ENCODE measurements at places on chromosomes 2 and 18. TPM values are rescaled to one million over a fixed set of nuclear protein-coding genes. Genes with fewer than 3 reads are reported as not detected.

- no peak for DNase-seq
Measured at GRCh38 chr2:55364189-55365055, 55.2 kb downstream of the CCDC88A start.

DNA sequence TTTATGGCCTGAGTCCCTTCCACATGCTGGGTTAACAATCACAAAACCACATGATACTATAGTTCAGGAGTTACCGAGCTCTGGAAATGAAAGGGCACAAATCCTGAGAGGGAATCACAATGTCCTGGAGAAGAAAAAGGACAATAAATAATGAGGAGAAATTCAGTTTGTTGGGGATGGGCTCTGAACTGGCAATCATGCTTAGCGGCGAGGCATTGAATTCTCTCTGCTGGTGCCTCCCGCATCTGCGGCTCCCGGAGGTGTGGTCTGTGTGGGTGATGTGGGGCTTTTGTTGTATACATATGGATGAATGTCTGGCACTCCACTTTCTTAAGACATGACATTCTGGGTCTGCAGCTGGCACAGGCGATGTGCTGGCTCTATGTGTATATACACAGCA, 46.1 kb downstream of the NRP2 start:
- no peak for DNase-seq

DNA sequence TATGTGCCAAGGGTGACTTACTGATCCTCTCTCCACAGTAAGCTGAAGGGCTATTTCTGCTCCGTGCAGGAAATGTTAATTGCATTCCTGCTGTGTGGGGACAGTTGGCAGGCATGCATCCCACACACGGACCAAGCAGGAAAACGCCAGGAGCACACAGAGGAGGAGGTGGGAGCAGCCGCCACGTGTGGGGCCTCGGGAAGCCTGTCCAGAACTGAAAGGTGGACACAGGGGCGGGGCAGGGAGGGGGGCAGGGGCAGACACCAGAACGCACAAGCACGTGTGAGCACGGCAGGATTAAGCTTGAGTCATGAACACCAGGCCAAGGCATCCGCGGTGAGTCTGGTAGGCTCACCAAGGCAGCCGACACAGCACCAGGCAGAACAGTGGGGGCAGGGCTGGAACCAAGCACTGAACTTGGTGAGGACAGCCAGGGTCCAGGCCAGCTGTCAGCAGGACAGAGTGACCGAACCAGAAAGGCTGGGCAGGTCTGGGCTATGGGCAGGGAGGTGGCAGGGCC, 177.1 kb downstream of the EIPR1 start:
- DNase-seq = peak; percentile 47

- no peak for DNase-seq
Measured at GRCh38 chr18:11548916-11549551, 60.4 kb upstream of the SLC35G4 start.

DNA sequence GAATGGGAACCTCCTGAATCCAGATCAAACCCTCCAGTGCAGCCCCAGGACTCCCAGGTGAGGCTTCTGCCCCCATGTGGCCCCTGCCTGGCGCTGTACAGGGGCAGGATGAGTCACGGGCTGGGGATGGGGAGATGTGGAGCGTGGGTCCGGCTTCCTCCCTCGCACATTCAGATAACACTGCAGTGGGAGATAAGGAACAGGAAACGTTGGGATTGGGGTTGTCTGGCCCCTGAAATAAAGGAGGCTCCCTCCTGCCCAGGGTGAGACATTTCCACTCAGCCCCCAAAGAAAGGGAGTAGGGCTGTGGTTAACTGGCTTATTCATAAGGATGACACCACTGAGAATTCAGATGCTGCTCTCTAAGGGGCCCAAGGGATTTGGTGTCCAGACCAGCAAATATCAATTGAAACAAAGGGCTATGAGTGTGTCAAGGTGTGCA, 30.7 kb downstream of the IGFBP5 start:
- no peak for DNase-seq

- DNase-seq = no peak
Measured at GRCh38 chr2:101346909-101347308, 38.4 kb upstream of the RNF149 start.

DNA sequence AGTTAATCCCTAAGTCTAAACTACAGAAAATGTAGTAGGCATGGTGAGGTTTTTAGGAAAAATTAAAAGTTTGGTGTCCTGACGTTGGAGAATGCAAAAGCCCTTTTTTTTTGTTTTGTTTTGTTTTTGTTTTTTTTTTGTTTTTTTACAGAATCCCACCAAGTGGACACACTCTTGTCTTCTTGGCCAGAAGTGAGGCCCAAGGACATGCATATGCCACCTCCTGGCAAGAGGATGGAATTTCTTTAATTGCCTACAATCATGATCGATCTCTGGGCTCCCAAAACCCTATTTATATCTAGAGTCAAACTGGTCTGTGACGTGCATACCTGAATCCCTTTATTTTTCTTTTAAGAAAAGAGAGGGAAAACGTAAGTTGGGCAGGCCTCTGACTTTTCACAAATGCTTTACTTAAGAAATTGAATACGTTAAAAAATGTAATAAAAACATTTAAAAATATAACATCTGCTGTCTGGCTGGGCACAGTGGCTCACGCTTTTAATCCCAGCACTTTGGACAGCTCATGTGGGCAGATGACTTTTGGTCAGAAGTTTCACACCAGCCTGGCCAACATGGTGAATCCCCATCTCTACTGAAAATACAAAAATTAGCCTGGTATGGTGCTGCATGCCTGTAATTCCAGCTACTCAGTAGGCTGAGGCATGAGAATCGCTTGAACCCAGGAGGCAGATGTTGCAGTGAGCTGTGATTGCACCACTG, 502.7 kb downstream of the CBLN2 start:
- no peak for DNase-seq

GRCh38 chr2:121591199-121591598, 58.1 kb downstream of the CLASP1 start:
- no peak for DNase-seq

DNA sequence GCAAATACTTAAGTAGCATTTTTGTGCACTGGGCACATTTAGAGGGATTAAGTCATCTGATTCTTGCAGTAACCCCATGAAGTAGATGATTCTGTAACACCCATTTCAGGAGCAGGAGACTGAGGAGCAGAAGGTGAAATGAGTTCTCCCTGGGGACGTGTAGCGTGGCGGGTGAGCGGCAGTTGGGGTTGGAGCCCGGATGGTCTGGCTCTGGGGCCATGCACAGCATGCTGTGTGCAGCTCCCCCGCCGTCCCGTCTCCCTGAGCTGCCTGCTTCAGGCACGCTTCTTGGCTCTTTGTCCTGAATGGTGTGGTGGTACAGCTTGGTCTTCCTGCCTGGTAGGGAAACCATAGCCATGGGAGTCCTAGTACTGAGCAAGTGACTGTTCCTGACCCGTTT, 32.4 kb downstream of the INPP4A start:
- DNase-seq = no peak

DNA sequence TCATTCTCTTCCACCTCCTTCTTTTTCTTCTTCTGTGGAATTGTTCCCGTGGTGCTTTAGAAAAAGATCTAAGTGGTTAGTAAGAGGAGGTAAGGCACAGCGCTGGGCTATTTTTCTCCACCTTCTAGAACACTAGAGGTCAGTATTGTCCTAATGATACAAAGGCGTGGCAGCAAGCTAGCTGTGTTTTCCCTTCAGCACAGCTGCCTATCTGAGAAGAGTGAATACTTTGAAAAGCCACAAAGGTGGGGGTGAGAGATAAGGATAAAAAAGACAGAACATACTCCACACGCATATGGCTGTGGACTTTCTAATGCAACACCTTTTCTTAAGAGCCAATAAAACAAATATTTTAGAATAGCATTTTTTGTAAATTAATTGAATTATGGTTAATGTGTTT, 2.1 kb downstream of the CNTNAP5 start:
- DNase-seq = no peak

- DNase-seq = no peak
Measured at GRCh38 chr18:40413160-40413559, 1541.9 kb upstream of the PIK3C3 start.

- no peak for DNase-seq
Measured at GRCh38 chr2:41735476-41735875, 312.3 kb upstream of the PKDCC start.

DNA sequence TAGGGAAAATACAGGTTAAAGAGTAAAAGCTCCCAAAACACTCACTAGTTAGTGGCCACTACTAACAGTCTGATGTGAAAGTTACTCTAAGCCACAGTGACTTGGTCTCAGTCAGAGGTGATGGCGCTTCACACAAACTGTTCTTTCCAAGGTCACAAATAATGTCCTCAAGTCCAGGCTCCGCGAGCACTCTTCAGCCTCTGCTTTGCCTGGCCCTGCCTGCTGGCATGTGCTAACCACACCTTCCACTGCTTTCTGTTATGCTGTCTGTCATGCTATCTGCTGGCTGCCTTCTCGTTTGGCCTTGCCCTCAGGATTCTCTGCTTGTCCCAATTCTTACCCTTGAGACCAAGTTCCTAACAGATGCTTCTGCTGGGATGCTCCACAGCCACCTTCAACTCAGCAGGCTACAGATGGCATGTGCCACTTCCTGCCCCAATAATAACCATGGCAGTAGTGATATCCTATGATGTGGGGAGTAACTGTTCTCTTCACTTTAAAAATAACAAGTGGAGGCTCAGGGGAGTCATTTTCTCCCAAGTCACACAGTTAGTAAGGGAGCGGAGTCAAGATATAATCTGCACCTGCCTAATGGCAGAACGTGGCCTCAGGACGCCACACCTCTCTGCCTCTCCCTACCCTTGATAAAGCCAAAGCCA, 75.7 kb downstream of the ZAP70 start:
- no peak for DNase-seq

GRCh38 chr18:50507120-50507590, 52.7 kb upstream of the MAPK4 start:
- peak; percentile 59 for DNase-seq

DNA sequence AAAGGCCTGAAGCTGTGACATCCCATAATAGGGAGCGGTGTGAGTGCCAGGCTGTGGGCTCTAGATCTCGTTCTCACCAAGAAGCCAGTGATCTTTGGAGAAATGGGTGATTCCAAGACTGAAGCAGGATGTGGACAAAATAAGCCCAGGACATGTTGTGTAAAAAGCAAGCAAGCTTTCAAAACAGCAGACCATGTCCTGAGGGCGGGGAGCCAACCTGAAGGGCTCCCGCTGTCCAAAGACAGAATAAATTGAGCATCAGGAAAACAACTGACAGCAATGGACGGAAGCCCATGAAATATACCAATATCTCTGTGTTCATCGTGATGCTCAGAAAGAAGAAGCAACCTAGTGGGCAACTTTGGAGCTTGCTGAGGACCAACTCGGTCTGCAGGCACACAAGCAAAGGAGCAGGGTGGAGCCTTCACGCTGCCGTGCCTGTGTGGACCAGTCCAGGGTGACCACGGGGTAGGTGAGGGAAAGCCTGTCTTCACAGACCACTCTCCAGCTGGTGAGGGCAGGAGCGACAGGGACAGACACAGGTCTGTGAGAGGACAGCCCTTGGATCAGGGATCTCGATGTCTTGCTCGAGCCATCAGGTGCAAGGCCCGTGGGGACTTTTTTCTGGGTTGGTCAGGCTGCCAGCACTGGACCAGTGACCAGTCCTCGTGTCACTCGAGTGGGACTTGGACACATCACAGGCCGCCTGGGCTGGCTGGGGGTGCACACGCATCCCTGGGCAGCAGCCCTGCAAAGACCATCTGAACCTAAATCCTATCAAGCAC, 21.5 kb downstream of the MTERF4 start:
- DNase-seq = no peak

DNA sequence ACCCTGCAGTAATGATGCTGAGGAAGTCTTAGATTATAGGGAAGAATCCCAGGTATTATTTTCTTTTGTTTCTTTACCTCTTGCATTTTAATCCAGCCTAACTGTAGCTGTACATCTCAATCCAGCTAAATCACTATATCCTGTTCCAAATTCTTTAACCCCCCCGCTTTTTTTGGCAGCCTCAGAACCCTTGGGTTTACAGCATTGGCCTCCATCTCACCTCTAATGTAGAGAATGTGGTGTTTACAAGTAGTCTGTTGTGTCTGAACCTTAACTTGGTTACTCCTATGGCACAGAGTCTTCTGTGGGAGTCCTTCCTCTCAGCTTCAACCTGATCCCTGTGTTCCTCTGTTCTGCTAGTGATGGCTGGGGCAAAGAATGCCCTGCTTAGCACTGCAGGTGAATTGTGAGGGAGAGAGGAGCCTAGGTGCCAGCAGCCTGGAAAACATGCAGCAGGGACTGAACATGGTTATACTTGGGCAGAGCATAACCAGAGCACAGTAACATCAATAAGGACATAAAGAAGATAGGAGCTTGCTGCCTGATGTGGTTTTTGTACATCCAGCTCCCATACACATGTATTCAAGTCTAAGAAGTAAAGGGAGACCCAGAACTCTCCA, 130.2 kb downstream of the FAM124B start:
- no peak for DNase-seq

The EPB41L5 gene
- 8.1 TPM for total RNA-seq

The EMX1 gene
- not detected for total RNA-seq

The EVA1A gene
- 0.97 TPM for total RNA-seq

The IL37 gene
- total RNA-seq = not detected

The CNRIP1 gene
- 9.3 TPM for total RNA-seq
